NCI-H2107 (cell line): ENCODE measurements at places on chromosomes 2 and 18.

DNA sequence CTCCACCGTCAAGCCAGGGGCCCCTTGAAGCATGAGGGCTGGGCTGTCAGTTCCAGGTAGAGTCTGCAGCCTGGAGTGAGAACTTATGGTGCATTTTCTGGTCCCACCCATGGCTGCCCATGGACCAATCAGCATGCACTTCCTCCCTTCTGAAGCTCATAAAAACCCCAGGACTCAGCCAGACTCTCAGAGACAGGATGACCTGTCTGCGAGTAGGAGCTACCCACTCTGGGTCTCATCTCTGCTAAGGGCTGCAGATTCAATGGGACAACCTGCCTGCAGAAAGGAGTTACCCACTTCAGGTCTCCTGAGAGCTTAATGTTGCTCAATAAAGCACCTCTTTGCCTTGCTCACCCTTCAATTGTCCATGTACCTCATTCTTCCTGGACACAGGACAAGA, 9.4 kb upstream of the DUSP19 start:
- DNase-seq: no peak

DNA sequence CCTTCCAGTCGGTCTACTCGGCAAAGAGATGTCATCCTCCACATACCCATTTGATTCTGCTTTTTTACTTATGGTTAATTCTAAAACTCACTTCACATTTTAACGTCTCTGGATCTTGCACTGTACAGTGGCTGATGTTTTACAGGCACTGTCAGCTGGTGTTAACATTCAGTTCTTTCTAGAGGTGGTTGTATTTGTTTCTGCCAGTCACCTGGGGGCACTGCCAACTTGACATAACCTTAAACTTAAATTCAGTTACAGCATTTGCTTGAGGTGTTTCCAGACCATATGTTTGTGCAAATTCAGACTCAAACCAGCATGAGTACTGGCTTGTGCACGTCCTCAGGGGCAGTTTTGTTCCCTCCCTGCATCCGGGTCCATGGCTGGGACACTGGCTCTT, 5.3 kb upstream of the TMEM185B start:
- DNase-seq: no peak

- no peak for DNase-seq
Measured at GRCh38 chr2:225668606-225669266, 269.2 kb downstream of the NYAP2 start.

GRCh38 chr2:46320141-46320567, 22.9 kb downstream of the EPAS1 start:
- DNase-seq: no peak

GRCh38 chr2:70039366-70039765, 47.9 kb upstream of the PCBP1 start:
- no peak for DNase-seq

- no peak for DNase-seq
Measured at GRCh38 chr2:176173567-176174381, 14.7 kb upstream of the HOXD1 start.

- no peak for DNase-seq
Measured at GRCh38 chr2:96945014-96945413, 41.4 kb downstream of the FAM178B start.

DNA sequence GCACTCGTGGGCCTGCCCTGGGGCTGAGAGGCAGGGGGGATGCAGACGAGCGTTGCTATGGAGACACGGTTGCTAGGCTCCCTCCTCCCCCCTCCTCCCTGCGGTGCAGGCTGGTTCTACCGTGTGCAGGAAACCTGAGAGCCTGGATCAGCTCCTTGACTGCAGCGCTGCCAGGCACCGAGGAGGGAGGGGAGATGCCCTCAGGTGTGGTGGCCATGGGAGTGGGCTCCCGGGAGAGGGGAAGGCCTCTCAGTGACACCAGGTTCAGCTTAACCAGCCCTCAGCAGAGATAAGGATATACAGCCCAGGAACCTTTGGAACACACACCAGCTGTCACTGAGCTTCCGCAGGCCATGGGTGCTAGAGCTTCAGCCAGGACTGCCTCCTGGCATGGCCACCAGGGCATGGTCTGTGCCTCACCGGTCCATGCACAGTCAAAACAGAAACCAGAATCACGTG, 124.4 kb upstream of the PXDN start:
- peak; percentile 20 for DNase-seq
